ENCODE measurements at places on chromosomes 13 and 19.

GRCh38 chr19:14363183-14364097, 17.8 kb upstream of the ADGRE5 start:
- DNase-seq = peak; percentile 68

- no peak for DNase-seq
These were observed 11.6 kb upstream of the GTF2F2 start for GRCh38 chr13:45108716-45109101.

DNA sequence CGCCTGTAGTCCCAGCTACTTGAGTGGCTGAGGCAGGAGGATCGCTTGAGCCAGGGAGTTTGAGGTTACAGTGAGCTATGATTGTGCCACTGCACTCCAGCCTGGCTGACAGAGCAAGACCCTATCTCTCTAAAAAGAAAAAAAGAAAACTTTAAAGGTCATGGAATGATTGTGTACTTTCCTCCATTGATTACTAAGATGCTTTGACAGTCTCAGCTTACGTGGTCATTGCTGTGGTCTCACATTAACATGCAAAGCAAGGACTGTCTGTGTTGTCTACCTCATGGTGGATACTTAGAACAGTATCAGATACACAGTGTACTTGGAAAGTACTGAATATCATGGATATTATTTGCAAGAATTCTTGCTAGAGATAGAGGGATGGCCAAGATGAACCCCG, 14.0 kb upstream of the TNFSF14 start:
- no peak for DNase-seq

- peak; percentile 1 for DNase-seq
These were observed 9.2 kb upstream of the SULT2A1 start for GRCh38 chr19:47895165-47895782.

GRCh38 chr19:747432-748273, 3.3 kb upstream of the MISP start:
- no peak for DNase-seq

DNA sequence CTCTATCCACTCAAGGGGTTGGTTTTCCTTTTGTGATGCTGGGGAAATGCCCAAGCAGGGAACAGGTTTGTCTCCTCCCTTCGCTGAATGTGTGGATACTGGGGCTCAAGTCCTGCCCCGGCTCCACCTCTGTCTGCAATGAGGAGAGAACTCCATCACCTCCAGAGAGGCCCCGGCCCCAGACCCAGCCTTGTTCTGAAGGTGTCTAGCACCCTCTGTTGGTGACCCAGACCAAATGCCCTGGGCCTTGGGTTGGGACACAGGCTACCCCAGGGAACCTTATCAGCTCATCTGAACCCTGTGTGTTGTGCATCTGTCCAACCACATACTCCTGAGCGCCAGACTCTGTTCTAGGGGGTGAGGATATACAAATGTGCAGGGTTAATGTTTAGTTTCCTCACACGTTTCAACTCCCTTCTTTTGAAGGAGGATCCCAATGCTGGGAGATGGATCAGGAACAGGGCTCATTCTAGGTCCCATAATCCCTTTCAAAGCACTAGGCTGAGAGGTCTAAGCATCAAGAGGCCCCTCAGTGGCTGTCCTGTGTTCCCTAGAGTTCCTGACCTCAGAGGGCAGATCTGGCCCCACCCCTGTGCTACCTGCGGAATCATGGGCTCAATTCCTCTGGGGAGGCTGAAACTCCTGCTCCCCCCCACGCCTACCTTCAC, 112.5 kb upstream of the SLC7A1 start:
- DNase-seq = peak; percentile 58

DNA sequence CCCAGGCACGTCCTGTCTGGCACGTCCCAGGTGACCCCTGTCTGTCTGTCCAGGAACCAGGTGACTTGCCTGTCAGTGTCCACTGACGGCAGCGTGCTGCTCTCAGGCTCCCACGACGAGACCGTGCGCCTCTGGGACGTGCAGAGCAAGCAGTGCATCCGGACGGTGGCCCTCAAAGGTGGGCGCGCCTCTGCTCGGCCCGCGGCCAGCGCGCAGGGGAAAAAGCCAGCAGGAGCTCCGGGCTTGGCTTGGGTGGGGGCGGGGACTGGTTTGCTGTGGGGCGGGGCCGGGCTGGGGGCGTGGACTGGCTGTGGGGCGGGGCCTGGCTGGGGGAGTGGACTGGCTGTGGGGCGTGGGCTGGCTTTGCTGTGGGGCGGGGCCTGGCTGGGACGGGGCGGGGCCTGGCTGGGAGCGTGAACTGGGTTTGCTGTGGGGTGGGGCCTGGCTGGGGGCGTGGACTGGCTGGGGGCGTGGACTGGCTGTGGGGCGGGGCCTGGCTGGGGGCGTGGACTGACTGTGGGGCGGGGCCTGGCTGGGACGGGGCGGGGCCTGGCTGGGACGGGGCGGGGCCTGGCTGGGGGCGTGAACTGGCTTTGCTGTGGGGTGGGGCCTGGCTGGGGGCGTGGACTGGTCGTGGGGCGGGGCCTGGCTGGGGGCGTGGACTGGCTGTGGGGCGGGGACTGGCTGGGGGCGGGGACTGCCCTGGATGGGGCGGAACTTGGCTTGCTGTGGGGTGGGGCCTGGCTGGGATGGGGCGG, 7.2 kb downstream of the WDR18 start:
- peak; percentile 58 for DNase-seq

- no peak for DNase-seq
These were observed 25.4 kb downstream of the ATP8B3 start for GRCh38 chr19:1786668-1787067.

DNA sequence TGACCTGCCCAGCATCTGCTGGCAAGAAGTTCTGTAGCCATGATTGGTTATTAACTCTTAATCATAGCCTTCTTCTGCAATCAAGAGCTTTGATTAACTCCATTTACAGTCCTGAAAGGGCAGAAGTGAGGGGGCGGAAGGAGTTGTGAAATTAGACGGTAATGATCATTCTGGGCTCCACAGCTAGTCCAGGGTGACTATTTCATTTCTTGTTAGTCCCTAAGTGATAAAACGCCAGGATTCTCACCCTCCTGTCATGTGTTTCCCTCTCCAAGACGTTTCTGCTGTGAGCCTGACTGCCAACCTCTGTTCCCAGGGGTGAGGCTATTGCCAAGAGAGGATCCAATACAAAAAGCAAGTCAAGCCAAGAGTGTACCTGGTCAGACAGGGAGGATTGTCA, 155.9 kb upstream of the IPO5 start:
- DNase-seq = no peak

DNA sequence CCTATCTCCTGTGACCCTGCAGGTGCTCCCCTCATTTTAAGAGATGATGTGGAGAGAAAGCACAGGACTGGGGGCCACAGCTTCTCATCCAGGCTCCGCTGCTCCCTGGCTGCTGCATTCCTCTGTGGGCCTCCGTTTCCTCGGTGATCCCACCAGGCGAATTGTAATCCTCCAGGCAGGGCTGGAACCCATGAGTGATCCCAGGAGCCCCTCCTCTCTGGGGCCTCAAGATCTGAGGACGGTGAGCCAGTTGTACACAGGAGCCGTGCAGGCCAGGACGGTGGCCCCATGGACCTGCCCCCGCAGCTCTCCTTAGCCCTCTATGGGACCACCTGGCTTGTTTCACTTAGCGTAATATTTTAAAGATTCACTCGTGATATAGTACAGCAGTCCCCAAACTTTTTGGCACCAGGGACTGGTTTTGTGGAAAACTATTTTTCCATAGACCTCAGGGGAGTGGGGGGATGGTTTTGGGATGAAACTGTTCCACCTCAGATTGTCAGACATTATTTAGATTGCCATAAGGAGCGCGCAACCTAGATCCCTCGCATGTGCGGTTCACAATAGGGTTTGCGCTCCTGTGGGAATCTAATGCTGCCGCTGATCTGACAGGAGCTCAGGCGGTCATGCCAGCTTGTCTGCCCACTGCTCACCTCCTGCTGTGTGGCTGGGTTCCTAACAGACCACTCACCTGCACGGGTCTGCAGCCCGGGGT, 5.6 kb downstream of the FFAR3 start:
- DNase-seq = no peak

DNA sequence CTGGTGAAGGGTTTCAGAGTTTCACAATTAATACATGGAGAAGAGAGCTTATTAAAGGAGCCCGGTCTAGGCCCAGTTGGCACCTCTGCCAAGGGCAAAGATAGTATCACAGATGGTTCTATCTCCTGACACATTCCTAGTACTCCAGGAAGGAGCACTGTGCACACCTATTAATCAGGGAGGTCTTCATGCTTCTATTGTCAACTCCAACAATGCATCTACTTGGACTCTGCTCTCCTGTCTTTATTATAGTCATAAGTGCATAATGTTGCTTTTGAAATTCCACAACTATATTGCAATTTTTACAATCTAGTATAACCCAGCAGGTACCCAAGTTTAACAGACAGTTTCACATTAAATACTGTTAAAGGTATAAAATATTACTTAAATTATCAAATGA, 174.5 kb upstream of the TSC22D1 start:
- no peak for DNase-seq

DNA sequence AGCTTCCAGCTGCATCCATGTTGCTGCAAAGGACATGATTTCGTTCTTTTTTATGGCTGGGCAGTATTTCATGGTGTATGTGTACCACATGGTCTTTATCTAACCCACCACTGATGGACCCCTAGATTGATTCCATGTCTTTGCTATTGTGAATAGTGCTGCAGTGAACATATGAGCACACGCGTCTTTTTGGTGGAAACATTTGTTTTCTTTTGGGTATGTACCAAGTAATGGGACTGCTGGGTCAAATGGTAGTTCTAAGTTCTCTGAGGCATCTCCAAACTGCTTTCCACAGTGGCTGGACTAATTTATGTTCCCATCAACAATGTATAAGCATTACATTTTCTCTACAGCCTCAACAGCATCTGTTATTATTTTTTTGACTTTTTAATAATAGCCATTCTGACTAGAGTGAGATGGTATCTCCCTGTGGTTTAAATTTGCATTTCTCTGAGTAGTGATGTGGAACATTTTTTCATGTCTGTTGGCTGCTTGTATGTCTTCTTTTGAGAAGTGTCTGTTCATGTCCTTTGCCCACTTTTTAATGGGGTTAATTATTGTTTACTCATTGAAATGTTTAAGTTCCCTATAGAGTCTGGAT, 6.8 kb upstream of the UBE2L5 start:
- no peak for DNase-seq

GRCh38 chr19:48807590-48808308, 3.1 kb downstream of the BCAT2 start:
- no peak for DNase-seq

DNA sequence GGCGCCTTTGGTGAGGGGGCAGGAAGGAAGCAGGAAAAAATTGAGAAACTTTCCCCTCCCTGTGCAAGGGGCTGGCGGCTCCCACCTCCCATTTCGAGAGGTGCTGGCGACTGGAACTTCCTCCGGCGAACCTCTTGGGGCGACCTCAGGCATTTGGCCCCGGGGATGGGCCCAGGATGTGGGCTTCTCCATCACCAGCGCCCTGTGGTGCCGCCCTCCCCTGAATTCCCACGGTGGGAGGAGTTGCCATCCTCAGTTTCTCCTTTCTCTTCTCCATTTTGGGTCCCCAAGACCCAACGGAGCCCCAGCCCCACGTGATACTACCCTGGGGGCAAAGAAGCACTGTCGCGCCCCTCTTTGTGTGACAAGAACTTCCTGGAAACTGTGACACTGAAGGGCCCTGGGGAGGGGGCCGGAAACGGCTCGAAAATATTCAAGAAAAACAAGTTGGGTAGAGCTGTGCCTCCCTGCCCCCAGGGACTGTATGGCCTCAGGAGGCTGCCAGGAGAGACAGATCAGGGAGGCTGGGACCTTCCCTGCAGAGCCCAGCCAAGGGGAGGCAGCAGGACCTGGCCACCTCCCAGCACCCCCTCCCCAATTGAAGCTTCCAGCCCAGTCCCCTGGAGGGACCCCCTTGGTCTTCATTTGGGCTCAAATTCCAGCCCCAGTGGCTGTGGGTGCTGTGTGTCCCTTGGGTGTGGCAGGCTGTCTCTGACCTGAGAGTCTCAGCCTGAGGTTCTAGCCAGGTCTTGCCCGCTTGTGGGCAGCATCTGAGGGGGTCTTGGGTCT, 16.2 kb upstream of the AP1M2 start:
- DNase-seq = peak; percentile 41

- DNase-seq = no peak
These were observed 9.3 kb downstream of the GP6 start for GRCh38 chr19:55028757-55029156.

- peak; percentile 60 for DNase-seq
These were observed 13.8 kb upstream of the EHD2 start for GRCh38 chr19:47699360-47699917.

- DNase-seq = peak; percentile 38
These were observed 89.3 kb downstream of the MIPEP start for GRCh38 chr13:23799945-23800344.

- DNase-seq = no peak
These were observed 54.2 kb downstream of the KDM4B start for GRCh38 chr19:5023128-5023571.

Data from adipocyte (in vitro differentiated cells).